ENCODE measurements at places on chromosomes 6 and 20.

- no peak for DNase-seq
Measured at GRCh38 chr20:60365064-60365666, 406.9 kb downstream of the CDH26 start.

GRCh38 chr6:7954477-7955200, 44.1 kb upstream of the TXNDC5 start:
- no peak for DNase-seq

- no peak for DNase-seq
Measured at GRCh38 chr6:13978102-13978640, 53.4 kb downstream of the RNF182 start.

DNA sequence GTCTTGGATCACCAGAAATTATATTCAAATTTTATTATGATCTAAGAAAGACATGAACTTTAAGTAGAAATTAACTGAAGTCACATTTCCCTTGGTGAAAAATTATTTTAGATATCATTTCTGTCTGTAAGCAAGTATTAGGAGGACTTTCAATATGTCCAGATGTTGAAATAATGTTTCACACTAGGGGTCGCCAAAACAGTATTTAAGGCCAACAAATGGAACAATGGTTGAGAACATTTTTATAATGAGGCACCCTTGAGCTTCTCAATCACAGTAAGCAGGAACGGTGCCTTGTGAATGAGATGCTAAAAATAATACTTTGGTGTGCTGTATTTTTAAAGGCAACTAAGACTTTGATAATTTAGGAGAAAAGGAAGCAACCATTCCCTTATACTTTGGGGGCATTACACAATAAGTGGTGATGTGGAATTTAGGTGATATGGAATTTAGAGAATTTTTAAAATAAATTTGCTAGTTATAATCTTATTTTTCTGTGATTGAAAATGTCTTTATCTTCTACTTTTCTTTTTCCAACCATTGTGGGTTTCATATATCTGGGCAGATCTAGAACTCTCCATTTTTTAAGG, 9.6 kb upstream of the SF3B5 start:
- DNase-seq = peak; percentile 22

DNA sequence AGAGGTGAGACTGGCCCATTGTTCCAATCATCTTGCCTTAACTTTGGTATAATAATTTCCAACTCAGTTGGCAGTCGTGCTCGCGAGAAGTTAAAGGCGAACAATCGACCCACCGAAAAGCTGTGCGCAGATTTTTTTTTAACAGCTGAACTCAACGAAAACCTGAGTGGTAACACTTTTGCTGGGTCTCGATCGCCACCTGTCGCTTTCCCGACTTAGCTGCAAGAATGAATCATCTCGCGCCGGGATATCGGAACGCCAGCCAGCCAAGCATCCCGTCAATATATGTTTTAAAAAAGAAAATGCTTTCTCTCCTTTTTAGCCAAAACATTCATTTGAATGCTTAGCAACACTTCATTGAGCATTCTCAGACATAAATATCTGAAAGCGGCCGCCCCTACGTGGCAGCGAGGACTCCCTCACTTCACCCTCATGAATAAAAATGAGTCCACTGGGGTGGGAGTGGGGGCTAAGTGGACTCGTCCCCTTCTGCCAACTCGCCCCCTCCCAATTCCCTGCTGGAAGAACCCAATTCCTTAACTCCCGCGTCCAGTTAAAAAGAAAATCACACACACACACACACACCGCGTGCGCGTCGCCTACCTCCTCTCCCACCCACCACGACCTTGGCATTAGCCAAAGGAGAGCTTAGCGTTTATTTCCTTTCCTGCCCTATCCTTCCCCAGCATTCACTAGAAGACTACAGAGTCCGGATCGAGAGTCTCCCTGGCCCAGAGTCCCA, 1.5 kb downstream of the COL12A1 start:
- peak; percentile 68 for DNase-seq

DNA sequence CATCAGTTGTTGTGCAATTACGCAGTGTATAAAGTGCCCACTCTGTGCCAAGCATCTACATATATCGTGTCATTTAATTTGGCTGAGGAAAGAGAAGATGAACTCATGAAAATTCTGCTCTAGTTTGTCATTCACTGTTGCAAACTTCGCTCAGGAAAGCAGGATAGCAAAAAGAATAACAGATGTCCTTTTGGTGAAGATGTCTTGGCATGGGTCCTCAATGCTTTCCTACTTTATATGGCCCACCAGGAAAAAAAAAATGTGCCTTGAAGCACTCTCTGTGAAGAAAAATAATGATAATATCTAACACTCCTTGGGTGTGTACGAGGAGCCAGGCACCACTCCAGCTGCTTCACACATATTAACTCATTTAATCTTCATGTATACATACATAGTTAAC, 5.6 kb upstream of the PHACTR1 start:
- DNase-seq = no peak

DNA sequence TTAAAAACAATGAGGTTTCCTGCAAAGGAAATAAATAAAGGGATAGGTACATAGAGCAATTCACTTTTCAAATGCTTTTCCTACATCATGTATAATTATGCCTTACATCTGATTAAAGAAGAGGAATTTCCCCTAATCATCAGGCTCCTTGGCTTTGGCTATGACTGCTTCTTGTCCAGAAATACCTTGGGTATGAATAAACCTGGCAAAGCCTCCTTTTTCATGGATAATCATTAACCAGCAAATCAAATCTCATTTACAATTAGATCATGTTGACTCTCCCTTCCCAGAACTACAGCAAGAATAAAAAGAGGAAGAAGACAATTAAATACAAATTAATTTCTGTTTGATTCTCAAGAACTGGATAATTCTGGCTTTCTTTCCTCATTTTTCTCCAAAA, 58.0 kb upstream of the CD2AP start:
- DNase-seq = no peak

GRCh38 chr6:6872459-6873344, 235.1 kb upstream of the RREB1 start:
- DNase-seq = no peak
